ENCODE measurements at places on chromosomes 12 and 14.

- DNase-seq, result no peak
Observed at GRCh38 chr12:109736552-109737108, 23.0 kb downstream of the FAM222A start.

GRCh38 chr12:27651201-27651600 lies 45.0 kb upstream of the REP15 start:
- DNase-seq, result no peak

DNA sequence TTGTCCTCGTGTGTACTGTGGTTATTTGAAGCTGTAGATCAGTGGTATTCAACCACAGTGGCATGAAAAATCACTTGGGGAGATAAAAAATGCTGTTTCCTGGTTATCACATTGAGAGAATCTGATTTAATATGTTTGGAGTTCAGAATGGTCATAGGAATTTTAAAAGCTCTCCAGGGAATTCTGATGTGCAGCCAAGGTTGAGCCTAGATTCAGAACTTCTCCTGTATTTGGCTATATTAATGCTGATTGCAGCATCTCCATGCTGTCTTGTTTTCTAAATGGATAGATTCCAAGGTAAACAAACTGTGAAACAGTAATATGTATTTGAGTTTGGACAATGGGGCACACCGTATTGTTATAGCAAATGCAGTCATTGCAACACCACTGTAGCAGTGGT lies 982.2 kb upstream of the FBXO33 start:
- no peak for DNase-seq

DNA sequence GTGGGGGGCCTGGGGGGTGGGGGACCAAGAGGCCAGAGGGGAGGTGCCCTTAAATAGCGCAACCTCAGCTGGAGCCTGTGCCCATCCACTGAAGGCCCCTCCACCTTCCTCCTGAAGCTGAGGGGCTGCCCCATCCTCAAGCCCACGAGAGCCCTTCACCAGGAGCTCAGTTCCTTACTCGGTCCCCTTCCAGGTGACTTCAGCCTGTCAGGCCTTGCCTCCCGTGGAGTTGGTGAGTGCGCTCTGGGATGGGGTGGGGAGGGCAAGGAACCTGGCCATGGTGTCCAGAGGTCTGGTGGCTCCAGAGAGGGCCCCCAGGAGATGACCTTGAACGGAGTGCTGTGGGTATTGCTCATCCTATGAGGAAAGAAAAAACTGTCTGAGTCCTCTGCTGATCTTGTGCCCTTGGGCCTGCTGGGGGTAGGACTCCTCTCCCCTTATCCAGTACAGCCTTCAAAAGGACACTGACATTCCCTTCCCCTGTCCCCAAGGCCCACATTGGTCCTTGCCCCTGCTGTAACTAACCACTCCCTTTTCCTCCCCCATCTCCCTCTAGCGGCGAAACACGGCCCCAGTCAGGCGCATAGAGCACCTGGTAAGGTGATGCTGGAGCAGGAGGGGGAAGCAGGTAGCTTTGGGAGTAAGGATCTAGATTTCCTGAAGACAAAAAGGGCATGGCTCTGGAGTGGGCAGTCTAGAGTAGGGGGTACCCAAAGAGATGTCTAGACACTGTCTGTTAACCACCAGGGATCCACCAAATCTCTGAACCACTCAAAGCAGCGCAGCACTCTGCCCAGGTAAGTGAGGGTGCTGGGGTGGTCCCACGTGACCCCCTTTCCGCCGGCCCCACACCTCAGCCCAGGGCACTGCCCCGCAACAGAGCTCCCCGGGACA lies 3.6 kb downstream of the TNS2 start:
- DNase-seq, result no peak

DNA sequence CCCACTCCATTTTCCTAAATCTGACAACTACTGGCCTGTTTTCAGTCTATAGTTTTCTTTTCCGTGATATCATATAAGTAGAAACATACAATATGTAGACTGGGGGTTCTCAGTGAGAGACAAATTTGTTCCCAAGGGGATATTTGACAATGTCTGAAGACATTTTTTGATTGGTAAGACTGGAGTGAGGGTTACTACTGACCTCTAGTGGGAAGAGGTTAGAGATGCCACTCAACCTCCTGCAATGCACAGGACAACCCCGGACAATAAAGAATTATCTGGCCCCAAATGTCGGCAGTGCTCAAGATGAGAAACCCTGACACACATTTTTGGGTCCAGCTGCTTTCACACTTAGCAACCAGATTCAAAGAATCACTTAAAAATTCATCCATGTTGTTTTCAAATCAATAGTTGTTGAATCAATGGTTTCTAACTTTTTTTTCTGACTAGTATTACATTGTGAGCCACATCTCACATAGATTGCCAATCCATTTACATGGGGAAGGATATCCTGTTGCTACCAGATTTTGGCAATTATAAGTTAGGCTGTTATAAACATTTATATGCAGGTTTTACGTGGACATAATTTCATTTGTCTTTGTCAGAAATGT lies 307.1 kb downstream of the RPL10L start:
- no peak for DNase-seq

DNA sequence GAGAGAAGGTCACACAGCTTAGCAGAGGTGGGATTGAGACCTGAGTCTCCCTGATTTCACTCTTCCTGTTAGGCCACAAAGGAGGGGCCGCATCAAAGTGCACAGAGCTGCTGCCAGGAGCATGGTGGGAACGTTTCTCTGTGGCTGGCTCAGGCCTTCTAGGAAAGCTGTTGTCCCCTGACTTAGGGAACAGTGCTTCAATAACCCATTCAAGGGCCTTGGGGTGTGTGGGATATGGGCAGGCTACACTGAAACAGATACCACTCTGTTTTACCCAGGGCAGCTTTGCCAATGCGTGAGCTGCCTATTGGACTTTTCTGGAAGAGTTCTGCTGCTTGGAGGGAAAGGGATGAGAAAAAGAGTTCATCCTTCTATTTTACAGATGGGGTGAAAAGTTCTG lies 110.0 kb downstream of the ADCK1 start:
- DNase-seq, result no peak

DNA sequence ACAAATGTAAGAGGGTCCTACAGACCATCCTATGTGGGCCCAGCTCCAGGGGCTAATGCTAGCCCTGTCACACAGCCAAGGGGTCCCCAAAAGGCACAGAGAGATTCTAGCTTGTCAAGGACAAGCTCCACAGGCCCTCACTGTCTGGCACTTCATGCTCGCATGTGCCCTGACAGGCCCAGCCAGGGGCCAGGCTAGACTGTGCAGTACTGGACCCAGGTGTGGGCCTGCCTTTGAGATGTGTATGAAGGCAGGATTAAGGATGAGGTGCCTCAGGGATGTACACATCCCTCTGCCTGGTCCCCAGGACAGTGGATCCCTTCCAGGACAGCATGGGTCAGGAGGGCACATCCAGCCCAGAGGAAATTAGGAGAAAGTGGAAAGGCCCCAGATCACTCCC lies 57.8 kb downstream of the VWF start:
- DNase-seq, result no peak
